ENCODE measurements at places on chromosomes 3 and 15.

GRCh38 chr3:120601554-120601953 lies 5.4 kb downstream of the NDUFB4 start:
- DNase-seq = peak; percentile 59

DNA sequence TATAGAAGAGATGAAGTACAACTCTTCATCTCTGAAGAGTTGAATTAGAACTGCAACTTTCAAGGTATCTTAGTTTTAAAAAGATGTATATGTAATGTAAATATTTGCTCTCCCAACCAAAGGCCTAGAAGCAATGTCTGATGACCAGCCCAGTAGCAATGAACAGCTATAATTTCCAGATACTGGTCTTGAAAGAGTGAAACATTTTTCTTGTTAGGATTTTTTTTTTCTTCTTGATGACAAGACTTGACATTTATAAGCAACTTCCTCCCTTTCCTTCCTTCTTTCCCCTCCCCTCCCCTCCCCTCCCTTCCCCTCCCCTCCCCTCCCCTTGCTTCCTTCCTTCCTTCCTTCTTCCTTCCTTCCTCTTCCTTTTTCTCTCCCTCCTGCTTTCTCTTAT lies 423.4 kb downstream of the ZIC1 start:
- DNase-seq = no peak

- DNase-seq = no peak
Observed at GRCh38 chr15:69790632-69791031, 307.1 kb downstream of the TLE3 start.

DNA sequence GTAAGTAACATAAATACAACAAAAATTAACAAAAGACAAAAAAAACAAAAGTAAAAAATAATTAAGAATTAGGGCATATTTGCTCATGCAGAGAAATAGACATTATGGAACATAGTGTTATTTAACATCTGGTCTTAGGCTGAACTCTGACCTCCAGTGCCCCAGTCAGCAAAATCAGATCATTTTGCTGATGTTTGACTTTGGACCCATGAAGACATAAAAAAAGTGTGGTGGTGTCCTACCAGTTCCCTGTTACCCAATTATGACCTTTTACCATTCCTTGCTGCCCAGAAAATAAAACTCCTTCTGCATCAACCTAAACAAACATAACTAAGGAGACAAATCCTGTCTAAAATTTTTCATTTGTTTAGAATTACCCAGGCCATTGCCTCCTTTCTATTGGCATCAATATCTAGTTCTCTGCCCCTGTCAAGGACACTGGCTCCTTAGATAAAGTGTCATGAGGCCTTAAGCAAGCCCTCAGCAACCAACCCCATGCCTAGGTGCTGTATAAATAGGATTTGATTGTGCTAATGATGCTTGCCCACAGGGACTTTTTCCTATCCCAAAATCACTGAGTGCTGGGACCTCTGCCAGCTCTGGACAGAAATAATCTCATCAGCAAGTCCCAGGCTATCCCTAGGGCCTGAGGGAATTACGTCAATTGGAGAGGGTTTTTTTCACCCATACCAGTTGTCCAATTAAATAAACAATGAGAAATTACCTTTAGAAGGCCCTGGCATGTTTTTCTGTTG lies 334.5 kb upstream of the UMPS start:
- DNase-seq = peak; percentile 82

DNA sequence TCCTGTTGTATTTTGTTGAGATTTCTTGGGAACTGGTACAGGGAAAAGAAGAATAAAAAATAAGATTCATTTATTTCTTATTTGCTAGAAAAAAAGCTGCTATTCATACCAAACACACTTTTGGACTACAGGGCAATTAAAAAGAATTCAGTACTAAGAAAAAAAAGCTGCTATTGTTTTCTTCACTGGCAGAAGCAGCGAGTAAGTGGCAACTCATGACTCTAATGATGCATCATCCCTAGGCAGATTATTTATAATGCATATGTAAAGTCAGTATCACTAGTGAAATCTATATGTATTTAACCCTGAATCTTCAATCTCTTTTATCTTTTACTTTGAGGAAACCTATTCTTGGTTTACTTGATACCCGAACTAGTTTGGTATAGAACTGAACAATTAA lies 15.2 kb downstream of the PFN2 start:
- DNase-seq = no peak

DNA sequence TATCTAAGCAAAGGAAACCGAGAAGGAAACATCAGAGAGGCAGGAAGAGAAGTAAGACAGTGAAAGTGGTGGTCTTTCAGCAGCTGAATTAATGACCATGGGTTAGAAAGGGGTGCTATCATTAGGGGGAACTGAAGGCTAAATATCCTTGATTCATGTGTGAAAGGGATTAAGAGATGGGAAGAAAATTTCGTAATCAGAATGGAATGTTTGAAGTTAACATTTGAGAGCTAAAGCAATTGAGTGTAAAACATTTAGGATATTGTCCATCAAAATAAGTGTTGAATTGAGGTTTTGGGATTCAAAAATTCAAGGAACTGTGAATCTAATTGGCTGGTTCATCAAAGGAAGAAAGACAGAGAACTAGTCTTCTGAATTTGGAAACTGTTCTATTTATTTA lies 4.1 kb upstream of the ECT2 start:
- no peak for DNase-seq

DNA sequence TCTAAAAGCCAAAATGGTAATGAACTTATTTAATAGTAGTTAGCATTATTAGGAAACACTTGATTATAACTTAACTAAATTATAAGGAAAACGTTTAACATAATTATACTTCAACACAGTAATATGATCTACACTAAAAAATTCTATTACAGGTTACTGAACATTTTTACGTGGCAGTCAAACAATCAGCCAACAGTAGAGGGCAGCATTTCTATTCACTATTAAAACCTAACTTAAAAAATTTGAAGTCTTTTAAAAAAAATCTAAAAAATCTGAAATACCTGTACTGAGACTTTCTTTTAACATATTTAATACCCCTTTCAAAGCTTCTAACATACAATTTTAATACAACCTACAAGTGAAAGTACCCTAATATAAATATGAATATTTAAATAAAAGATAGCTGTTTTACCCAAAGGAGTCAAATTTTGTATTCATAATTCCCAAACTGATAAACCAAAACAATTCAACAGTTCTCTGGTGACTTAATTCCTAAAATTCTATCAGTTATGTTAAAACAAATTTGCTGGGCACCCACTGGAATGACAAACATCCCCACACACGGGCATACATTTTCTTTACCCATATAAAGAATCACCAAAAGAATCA lies 41.5 kb downstream of the DLG1 start:
- DNase-seq = peak; percentile 5

DNA sequence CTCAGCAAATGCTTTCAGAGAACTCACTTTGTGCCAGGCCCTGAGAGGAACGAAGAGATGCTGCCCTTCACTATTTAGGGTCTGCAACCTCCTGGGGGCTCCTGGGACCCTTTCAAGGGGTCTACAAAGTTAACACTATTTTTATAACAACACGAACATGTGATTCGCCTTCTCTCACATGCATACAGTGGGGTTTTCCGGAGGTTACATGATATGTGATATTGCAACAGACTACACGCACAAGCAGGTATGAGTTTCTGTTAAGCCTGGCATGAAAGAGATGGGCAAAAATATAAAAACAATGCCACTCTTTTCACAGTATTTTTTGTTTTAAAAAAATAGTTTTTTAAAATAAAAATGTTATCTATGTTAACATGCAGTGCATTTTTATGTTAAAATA lies 10.3 kb downstream of the STARD5 start:
- DNase-seq = no peak

- no peak for DNase-seq
Observed at GRCh38 chr3:121630355-121630754, 30.3 kb downstream of the HCLS1 start.

- DNase-seq = no peak
Observed at GRCh38 chr3:124545891-124546290, 184.4 kb upstream of the UMPS start.

DNA sequence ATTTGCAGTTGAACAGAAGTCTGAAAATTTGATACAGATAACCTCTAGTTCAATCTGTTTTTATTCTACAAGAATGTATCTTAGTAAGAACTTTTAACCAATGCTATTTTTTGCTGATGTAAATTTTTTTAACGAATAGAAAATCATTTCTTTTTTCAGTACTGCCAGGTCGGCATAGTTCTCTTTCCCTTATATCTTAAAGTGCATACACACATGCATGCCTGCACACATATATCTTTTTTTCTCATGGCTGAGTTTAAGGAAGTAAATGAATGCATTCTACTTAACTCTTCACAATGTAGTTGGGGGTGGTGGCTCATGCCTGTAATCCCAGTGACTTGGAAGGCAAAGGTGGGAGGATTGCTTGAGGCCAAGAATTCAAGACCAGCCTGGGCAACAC lies 48.4 kb downstream of the BLM start:
- DNase-seq = no peak

GRCh38 chr3:39387411-39387975 lies 4.3 kb downstream of the SLC25A38 start:
- DNase-seq = no peak

- peak; percentile 75 for DNase-seq
Observed at GRCh38 chr15:81752546-81752942, 293.3 kb downstream of the MEX3B start.

GRCh38 chr3:127644641-127645370 lies 15.8 kb downstream of the PODXL2 start:
- no peak for DNase-seq

DNA sequence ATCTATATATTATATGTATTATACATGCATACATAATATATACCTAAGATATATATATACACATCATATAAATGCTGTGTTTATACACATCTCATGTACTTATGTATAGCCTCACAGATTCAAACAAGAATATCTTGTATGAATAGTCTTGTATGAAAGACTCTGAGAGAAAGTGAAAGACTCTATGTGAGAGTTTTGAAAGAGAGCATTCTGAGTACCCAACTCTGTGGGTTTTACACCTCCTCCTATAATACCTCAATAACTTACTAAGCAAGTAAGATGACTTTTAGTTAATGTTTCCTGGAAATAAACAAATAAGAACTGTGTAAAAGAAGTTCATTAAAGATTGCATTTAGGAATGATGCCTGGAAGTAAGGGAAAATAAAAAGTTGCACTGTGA lies 108.1 kb upstream of the GMNC start:
- DNase-seq = no peak

- DNase-seq = no peak
Observed at GRCh38 chr3:119322021-119322834, 28.0 kb downstream of the ARHGAP31 start.

GRCh38 chr3:112497897-112498548 lies 1.2 kb downstream of the BTLA start:
- no peak for DNase-seq

DNA sequence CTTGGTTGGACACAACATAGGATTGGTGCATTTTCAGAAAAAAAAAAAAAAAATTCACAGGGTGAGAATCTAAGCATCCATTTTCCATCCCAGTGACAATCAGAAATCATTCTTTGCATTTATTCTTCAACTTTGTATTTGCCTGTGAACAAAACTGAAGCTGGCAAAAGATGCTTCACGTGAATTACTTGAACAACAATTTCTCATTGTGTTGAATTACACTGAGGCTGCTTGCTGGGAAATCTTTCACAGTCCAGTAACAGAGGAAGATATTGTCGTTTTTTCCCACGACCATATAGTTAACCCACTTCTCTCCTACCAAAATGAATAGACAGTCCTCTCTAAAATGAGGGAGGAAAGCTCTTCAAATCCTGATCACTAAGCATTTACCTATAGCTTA lies 4.3 kb upstream of the SLCO3A1 start:
- DNase-seq = no peak

GRCh38 chr15:63250312-63250965 lies 27.0 kb upstream of the APH1B start:
- DNase-seq = no peak

Measured in SK-N-SH (cell line).